Eye (tissue), 1 donor: ENCODE measurements at places on chromosomes 3 and 15.

DNA sequence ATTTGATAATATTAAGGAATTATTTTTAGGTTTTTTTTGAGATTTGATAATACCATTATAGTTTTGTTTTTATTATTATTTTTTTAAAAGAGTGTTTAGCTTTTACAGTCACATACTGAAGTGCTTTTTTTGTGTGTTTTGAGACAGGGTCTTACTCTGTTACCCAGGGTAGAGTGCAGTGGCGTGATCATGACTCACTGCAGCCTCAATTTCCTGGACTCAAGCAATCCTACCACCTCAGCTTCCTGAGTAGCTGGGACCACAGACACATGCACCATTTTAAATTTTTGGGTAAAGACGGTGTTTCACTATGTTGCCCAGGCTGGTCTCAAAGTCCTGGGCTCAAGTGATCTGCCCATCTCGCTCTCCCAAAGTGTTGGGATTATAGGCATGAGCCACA lies 73.0 kb downstream of the SUMF1 start:
- DNase-seq: no peak

GRCh38 chr3:133573054-133573628 lies 345 bp upstream of the CDV3 start:
- DNase-seq: peak; percentile 100

DNA sequence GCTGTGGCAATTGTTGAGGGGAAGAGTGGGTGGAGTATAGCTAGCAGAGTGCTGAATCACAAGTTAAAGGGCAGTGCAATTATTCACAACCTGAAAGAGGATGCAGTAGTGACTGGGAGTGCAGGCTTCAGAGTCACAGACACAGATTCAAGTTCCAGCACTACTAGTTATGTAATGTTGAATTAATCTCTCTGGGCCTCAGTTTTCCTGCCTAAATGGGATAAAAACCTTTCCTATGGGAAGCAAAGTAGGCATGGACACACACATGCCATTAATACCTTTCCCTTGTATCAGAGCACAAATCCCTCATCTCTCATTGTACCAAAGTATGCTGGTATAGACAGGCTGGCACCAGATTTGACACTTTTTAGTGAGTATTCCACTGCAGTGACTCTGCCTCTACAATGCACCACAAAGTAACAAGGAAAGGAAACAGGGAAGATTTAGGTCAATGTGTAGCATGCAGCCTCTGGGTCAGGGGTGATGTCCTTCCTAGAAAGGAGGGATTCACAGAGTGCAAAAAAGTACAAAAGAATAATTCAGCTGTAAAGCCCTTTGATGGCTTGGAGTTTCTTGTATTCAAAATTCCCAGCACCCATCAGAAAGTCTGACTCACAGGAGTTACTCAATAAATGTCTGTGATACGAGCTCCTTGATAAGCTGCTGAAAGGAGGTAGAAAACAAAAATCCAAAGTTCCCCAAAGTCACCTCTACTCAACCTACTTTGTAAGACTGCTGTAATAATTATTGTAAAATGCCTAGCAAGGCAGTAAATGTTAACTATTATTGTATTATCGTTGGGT lies 507.5 kb upstream of the TGFBR2 start:
- DNase-seq: peak; percentile 5

GRCh38 chr3:125257536-125257935 lies 45.0 kb upstream of the SLC12A8 start:
- no peak for DNase-seq

DNA sequence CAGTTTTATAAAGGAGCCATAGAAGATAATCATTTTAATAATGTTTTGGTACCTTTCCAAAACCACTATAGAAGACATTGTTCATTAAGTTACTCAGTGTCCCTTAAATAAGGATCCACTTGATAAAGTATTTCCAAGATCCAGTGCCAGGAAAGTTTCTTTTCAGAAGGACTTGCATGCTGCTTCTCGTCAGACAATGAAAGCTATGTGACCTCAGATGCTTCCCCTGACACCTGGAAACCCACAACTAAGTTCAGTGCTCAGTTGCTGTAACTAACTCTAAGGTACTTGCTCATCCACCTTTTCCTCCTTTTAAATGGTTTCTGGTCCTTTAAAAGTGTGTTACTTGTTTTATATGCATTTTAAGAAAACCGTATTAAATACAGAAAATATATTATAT lies 7.3 kb downstream of the SSR3 start:
- DNase-seq: no peak

DNA sequence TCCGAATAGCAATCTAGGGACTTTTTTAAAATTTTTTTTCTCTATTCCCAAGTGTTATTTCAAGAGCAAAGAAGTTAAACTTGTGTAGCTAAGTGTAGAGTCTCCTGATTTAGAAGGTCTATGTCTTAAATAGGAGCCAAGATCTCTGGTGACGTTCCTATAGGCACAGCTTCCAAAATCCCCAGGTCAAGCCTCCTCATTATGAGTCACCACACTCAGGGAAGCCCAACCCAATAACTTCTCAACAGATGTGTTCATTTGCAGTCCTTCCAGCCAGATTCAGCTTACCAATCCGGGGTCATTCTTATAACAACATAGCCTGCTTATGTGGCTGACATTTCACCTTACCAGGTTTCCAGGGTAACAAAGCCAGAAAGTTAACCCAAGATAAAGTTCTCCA lies 270.3 kb downstream of the IL5RA start:
- no peak for DNase-seq

DNA sequence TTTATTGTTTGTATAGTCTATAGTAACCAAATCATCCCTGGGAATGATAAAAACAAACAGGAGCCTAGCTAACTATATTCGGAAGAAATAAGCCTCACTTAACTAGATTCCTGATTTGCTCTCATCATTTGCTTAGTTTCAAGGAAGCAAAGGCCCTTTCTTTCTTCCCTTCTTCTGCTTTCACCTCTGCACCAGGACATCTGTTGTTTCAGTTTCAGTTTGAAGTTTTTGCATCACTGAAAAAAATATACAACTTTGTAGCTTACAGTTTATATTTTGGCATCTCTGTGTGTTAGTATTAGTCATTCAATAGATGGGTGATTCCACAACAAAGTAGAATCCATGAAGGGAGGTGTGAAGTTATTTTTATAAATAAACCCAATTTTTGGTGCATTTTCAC lies 113.6 kb upstream of the SNTN start:
- DNase-seq: no peak

DNA sequence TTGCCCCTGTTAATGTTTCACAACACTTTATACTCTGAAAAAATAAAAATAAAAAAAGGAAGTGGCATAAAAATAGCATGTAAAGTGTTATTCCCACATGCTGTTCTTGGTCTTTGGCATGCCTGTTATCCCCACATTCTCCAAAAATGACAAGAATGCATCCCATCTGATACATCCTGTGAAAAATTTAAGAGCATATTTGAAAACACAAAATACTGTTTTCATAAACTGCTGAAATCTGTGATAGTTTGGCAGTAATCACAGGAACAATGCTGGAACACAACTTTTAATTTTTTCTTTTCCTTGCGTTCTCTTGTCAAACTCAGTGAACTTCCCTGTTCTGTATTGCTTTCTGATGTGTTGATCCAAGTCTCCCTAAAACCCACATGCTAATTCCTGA lies 288.8 kb downstream of the ROBO2 start:
- no peak for DNase-seq

- DNase-seq: no peak
Observed at GRCh38 chr3:13231781-13232666, 158.8 kb upstream of the IQSEC1 start.

DNA sequence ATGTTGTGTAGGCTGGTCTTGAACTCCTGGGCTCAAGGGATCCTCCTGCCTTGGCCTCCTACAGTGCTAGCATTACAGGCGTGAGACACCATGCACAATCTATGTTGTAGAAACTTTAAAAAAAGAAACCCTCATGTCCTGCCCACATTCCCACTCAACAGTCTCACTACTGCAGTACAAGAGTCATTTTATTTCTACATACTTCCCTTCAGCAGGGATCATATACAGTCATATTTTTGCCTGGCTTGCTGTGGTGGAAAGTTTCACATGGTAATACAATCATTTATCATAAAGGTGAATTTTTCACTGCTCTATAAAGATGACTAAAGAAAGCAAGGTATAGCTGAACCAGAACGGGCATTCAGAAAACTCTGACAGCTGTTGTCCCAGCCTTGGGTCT lies 53.8 kb upstream of the PIK3CB start:
- no peak for DNase-seq

- no peak for DNase-seq
Observed at GRCh38 chr15:85361323-85361722, 19.1 kb upstream of the AKAP13 start.
